ENCODE measurements at places on chromosomes 4 and X.

DNA sequence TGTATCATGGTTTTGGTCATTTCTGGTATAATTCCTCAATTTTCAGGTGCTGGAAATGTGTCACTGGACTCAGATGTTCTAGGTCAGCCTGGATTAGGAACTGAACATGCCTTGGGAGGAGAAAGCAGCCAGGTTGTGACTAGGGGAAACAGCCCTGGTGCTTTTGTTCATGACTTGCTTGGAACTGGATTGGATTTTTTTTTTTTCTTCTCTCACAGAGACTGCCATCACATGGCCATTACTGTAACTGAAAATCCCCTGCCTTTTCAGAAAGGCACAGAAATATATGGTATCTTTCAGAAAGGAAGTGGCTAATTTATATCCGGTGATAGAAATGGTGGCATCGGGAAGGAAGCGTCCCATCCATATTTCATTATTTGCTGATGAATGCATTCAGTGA lies 34.6 kb downstream of the SEPTIN11 start:
- DNase-seq, result no peak

GRCh38 chr4:76955182-76955581 lies 5.6 kb downstream of the SEPTIN11 start:
- DNase-seq, result no peak

DNA sequence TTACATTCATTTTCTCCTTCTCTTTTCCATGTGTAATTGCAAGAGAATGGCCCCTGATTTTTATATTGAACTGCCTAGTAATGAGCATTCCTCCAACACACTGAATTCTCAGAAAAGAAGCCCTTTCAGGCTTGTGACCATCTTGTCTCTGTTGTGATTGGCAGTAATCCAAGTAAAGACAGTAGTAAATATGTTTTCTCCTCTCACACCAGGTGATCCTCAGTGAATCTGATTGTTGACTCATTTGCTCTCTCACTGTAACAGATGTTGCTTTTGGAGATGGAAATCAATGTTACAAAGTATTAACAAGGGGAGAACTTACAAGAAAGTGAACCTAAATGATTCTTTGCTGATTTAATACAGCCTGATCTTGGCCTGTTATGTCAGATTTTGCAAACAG lies 271.0 kb downstream of the AFF2 start:
- DNase-seq, result no peak

DNA sequence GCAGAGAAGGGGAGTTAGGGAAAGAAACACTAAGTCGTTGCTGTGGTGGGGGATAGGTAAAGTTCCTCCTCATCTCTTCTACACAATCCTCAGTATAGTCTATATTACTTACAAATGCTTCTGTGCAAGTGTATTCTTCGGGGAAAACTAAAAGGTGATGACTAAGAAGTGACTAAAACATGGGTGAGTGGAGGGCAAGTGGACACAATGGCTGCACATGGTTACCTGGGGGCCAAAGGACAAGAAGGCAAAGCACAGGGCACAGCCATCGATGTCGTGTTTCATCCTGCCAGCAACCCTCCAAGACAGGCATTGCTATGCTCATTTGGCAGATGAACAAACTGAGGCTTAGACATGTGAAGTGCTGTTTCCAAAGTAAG lies 35.5 kb upstream of the CCKAR start:
- DNase-seq, result no peak

- DNase-seq, result no peak
Observed at GRCh38 chrX:153735274-153735673, 10.6 kb downstream of the ABCD1 start.

DNA sequence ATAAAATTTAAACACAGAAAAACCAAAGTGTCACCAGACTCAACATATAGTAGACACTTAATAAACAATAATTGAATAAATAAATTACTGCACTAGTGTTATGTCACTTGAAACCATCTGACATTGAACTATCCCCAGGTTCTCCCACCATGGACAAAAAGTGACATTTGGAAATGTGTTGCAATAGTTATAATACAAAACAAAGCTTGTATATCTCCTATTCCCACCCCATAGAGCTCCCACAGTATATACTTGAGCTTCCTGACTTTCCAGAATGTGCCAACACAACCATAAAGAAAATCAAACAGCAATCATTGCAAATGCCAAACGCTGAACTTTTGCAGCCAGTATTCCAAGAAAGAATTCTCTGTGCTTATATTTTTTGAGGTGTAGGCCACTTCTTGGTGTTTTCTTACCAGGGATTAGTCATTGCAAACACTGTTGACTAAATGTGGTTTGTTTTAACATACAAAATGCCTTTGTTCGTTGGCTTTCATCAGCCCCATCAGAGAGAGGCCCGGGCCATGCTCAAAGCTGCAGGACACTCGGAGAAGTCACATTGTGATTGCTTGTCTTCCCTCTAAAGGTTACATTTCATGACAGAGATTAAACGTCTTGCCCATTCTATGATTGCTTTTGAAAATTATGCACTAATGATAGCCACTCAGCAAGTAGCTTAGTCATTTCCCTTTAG lies 33.8 kb downstream of the PPARGC1A start:
- DNase-seq, result no peak

DNA sequence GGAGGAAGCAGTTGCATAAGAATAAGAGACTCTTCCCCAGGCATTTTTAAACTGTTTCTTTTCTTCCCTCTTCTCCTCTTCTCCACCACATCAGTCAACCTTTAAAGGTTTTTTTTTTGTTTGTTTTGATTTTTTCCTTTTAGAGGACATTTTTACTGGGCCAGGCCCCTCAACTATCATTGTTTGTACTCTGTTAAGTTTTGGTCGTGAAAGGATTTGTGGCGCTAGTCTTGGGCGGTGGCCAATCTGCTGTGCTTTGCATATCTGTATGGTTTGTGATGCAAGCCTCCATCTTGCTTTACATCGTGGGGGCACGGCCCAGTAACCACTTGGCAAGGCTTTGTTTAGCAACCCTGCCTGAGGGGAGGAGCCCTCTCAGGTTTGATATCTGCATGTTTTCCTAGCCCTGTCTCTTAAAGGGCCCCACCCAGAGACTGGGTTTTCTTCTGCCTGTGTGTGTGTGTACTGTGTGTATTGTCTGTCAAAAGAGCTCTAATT lies 101.9 kb upstream of the SLITRK2 start:
- DNase-seq, result no peak

- DNase-seq, result no peak
Observed at GRCh38 chrX:110284159-110284558, 33.7 kb downstream of the AMMECR1 start.

- DNase-seq, result no peak
Observed at GRCh38 chrX:107701493-107702121, 73.3 kb downstream of the PRPS1 start.

DNA sequence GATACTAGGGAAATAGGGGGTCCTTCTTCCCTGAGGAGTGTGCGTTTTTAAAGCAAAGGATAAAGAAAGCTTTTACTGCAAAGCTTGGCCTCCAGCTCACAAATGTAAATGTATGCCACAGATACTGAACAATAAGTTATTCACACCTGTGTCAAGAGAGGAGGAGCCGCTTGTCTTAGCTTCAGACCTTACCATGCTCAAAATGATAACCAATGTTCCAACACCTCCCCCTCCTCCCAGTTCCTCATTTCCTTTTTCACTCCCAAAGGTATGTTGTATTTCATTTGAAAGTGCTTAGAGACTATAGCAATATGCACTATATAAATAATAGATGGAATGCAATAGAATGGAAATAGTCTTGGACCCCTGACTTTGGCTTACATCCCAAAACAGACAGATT lies 47.0 kb upstream of the RAPGEF2 start:
- no peak for DNase-seq

GRCh38 chr4:11497212-11497806 lies 68.6 kb upstream of the HS3ST1 start:
- DNase-seq, result no peak

GRCh38 chr4:93342738-93343137 lies 485.8 kb upstream of the ATOH1 start:
- DNase-seq, result no peak

- DNase-seq, result no peak
Observed at GRCh38 chr4:17447675-17448298, 64.1 kb downstream of the QDPR start.

DNA sequence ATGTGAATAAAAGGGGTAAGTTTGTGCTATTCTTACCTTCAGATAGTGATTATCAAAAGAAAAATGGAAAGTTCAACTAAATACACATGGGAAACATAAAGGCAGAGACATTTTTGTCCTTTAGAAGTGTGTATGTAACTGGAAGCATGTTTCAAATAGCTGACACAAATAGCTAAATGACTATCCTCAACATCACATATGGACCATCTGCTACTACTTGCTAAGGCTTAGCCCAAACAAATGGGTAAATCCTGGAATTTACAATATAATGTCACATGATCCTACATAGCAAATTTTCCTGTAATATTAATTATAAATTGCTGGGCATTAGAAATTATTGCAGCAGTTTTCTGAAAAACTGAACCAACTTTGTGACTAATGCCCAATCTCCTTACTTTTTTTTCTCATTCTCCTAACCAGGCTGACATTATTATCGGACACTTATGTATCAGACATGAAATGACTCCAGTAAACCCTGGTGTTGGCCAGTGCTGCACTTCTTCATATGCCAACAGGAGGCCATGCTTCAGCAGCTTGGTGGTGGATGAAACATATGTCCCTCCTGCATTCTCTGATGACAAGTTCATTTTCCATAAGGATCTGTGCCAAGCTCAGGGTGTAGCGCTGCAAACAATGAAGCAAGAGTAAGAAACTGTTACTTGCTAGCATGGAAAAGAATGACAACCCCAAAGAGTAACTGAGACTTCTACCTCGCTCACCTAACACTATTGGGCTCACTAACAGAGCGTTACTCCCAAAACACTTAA lies 16.1 kb downstream of the AFP start:
- DNase-seq, result no peak

- DNase-seq, result no peak
Observed at GRCh38 chr4:88143504-88143903, 14.9 kb downstream of the ABCG2 start.

GRCh38 chr4:151887816-151888180 lies 127.0 kb upstream of the GATB start:
- no peak for DNase-seq

- DNase-seq, result no peak
Observed at GRCh38 chr4:159551281-159551680, 448.4 kb downstream of the RAPGEF2 start.

- no peak for DNase-seq
Observed at GRCh38 chr4:26525136-26525770, 35.0 kb upstream of the CCKAR start.

DNA sequence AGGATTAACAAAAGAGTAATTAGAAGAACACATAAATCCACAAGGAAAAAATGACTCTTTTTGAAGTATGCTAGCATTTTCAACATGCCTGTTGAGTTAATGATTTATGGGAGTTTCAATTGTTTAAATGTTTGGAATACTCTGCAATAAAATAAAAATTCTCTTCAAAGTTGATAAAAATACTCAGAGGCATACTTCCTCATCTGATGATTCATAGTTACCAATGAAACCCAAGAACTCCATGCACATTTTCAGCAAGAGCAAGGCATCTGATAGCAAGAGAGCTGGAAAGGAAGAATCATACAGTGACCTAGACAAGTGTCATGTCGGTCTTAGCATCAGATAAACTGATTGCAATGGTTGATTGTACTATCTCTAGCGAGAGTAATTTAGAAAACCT lies 443.7 kb upstream of the ATOH1 start:
- DNase-seq, result no peak

DNA sequence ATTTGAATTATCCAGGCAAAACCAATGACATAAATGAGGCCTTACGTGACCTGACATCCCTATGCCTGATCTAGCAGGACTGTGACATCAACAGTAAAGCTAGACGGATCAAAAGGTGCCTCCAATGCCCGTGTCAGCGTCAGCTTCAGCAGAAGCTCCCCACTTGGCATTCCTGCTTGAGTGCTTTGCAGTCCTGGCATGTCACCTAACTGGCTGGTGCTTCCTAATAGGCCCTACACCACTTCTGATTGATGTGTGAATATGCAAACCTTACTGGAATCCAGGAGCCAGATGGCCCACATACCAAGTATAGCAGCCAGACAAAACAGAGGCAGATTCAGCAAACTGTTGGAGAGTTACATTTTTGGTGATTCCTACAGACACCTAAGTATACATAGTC lies 224.2 kb downstream of the DMD start:
- DNase-seq, result no peak

DNA sequence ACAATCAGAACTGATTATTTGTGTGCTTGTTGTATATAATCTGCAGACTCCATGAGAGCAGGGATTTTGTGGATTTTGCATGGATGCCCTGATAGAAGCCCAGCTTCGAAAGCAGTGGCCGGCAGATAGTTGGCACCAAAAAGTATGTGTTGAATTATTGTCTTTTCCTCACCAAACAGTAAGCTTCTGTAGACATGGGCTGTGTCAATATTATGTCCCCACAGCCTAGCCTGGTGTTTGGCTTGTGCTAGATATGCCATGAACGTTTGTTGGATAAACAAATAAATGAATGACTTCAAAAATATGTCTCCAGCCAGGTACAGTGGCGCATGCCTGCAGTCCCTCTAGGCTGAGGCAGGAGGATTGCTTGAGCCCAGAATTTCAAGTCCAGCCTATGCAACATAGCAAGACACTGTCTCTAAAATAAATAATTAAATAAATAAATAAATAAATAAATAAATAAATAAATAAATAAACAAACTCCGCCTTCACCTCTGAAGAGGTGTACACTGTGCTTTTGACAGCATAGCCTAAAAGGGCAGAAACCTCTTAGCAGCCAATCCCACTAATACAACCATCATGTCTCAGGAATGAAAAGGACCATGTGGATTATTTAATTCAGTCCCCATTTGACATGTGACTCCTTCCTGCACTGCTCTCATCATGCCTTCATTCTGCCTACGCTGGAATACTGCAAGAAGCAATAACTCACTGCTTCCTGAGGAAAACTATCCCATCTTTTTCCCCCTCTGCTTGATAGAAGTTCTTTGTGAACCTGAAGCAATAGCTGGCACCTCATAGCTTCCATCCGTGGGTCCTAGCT lies 335.2 kb downstream of the FBXW7 start:
- DNase-seq, result no peak

- no peak for DNase-seq
Observed at GRCh38 chrX:155995321-155995875, 2.1 kb upstream of the IL9R start.

DNA sequence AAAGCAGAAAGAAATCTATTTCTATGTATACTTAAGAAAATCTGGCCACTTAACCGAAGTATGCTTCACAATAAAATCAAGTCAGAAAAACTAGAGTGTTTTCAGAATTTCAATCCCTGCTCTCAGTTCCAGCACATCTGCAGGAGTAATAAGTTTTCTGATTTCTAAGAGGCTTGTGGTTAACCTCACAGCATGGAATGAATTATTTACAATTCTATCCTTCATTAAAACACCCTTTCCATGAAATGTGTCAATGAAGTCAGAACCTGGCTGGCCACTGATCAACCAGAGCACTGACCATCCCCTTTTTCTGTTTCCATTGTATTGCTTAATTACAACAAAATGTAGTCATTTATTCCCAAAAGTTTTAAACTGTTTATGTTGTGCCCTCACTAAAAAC lies 781.4 kb upstream of the INTU start:
- no peak for DNase-seq

- DNase-seq, result no peak
Observed at GRCh38 chrX:115957862-115958490, 212.6 kb upstream of the AGTR2 start.

Measured in esophagus squamous epithelium (tissue), 5 donors.